Fibroblast of pulmonary artery (primary cell): ENCODE measurements at places on chromosomes 3 and 15.
A peak's percentile ranks its signal among the peaks of the same experiment; 100 is the strongest.

GRCh38 chr15:50315814-50316630 lies 39.0 kb downstream of the GABPB1 start:
- DNase-seq, result peak; percentile 73

DNA sequence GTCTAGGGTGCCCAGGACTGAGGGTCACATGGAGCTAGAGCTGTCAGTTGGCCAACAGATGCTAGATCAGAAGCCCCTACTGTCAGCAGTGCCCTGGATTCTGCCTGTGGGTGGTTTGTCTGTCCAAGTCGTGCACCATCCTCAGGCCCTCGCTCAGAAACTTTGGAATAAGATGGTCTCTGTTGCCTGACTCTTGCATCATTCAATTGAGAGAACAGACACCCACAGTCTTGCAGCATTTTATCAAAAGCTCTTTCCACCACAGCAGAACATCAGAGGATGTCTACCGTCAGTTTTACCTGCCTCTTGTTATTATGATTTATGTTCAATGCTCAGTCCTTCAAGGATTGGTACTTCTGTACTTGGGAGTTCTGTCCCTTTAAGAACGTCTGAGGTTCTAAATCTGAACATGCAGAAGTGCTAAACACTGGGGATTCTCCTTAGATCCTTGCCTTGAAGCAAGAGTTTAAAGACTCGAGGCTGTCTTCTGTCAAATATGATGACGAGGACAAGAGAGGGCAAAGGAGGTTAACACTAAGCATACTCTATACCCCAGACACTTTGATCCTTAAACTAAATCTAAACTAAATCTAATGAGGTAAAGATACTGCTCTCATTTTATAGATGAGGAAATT lies 4.8 kb downstream of the AQP9 start:
- no peak for DNase-seq

DNA sequence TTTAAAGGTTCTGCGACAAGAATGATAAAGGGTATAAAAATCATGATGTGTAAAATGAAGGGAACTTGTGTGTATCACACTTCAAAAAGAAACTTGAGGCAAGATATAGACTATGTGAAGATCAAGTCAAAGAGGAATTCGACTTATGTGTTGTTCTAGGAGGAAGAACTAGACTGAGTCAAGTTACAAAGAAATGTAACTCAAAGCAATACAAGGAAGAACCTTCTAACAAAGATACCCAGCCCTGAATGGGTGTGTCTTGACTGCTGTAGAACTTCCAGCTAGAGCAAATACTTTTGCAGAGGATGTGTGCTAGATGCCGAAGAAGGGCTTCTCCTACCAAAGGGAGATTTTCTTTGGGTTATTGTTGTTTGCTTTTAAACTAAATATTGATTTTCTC lies 2.4 kb downstream of the SLC49A4 start:
- DNase-seq, result no peak

GRCh38 chr15:91857772-91858171 lies 4.3 kb downstream of the SLCO3A1 start:
- no peak for DNase-seq

DNA sequence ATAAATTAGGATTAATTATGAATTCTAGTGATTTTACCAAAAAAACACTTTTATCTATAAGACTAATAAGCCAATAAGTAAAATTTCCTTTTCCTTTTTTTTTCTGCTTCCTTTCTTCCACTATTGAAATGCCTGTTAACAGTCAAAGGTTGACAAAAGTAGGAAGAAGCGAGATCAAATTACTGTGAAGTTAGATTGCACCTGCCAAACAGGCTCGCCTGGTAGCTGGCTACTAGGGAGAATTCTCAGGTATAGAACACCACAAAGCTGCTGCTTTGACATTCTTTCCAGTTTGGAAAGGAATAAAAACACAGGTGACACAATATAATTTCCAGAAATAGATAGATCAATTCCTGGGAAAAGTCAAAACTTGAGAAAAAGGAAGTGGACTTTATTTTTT lies 749.0 kb downstream of the NSUN3 start:
- no peak for DNase-seq

GRCh38 chr15:82709081-82709420 lies 624 bp downstream of the AP3B2 start:
- peak; percentile 3 for DNase-seq

DNA sequence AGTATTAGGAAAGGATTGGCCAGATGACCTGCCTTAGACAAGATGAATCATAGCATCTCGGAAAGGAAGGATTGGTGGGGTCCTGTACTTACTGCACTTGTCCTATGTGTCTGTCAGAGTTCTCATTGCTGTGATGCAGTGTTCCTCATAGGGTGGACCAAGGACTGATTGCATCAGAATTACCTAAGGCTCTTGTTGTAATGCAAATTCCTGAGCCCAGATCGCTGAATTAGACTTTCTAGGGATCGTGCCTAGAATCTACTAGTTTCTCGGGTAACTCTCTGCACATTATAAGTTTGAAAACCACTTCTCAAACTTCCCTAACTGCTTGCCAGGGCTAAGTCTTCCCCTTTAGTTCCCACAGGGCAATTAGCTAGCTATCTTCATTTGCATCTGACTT lies 74.9 kb upstream of the SKOR1 start:
- DNase-seq, result no peak

DNA sequence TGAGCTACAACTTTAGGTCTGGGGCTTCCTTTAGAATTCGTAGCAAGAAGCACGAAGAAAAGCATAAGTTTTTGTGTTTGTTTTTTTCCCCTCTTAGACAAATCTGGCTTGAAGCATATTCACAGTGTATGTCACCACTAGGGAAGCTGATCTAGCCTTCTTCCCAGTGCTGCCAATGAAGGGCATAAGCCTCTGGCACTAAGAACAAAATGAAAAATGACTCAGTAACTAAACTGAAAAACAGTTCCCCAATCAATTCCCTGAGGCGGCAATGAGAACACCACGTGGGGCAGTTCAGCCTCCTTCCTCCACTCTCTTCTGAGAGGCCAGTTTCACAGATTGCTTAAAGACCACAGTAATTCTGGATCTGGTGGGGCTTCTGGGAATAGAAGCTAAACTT lies 338.1 kb downstream of the GAP43 start:
- no peak for DNase-seq

GRCh38 chr3:136075218-136075808 lies 109.8 kb downstream of the PPP2R3A start:
- peak; percentile 91 for DNase-seq

DNA sequence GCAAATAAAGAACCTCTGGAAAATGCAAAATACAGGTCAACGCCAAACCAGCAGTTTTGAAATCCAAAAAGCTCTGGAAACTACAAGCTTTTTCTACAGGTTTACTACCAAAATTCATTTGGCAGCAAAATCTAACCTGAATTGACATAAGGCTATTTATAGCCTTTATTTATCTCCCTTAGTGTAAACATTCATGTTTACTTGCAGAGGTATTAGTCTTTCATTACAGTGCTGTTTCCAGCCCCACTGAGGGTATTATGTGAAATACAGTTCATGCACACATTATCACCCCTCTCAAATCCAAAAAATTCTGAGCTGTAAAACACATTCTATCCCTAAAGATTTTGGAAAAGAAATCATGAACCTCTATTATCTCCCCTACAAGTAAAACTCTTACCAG lies 7.2 kb downstream of the SKIC8 start:
- no peak for DNase-seq

DNA sequence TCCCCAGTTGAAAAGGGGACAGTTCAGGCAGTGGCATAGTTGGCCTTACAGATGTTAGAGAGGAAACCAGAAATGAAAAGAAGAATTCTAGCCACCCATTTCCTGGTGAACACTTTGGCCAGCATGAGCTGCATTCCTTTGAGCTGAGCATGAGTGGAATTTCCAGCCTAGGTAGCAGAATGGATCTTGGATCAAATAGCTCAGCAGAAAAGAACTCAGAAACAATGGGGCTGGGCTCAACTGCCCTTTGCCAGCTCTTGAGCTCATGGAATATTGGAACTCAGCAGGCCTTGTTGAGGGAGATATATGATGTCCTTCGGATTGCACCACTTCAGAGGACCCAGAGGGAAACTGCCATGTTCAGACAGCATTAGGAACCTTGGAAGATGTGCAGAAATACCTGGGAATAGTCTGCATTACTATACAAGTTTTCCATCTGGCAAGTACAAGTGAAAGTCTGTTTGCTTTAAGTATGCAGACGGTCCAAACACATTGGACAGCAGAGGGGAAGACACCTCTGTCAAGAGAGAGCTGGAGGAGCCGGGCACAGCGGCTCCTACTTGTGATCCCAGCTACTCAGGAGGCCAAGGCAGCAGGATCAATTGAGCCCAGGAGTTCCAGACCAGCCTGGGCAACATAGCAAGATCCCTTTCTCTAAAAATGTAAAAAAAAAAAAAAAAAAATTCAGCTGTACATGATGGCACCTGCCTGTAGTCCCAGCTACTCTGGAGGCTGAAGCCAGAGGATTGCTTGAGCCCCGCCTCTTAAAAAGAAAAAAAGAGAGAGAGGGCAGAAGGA lies 3.1 kb upstream of the CDV3 start:
- peak; percentile 93 for DNase-seq

- DNase-seq, result no peak
Observed at GRCh38 chr3:25775936-25776335, 7.3 kb downstream of the NGLY1 start.

DNA sequence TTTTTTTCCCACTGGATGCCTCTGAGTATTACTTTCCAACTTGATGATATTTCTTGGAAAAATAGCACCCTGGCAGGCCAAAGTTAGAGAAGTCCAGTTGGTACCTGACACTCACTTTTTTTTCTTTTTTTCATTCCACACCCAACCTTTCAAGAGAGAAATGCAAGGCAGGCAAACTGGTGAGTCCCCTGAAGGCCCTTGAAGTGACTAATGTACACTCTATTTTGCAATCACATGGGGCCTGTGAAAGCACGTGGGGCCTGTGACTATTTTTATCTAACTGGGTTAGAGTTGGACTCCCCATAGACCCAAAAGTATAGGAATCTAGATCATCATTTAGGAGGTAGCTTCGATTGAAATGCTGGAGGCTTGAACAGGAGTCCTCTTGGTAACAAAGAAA lies 316.7 kb downstream of the CHL1 start:
- no peak for DNase-seq

- DNase-seq, result no peak
Observed at GRCh38 chr3:12566976-12567375, 10.1 kb downstream of the MKRN2 start.

DNA sequence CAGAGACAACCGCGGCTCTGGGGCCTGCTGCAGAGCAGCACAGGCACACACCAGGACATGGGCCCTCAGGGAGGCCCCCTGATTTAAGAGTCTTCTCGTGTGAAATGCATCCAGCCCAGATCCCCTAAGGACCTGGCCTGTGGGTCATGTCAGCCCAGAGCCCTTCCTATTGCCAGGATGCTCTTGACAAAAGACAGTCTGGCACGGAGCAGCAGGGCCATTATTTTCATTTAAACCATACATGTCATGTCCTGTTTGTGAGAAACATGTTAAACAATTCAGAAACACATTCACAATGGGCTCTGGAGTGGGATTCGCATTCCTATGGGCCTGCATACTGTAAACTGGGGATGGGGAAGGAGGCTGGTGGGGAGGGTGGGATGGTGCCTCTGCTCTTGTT lies 367.4 kb upstream of the WNT5A start:
- DNase-seq, result no peak

DNA sequence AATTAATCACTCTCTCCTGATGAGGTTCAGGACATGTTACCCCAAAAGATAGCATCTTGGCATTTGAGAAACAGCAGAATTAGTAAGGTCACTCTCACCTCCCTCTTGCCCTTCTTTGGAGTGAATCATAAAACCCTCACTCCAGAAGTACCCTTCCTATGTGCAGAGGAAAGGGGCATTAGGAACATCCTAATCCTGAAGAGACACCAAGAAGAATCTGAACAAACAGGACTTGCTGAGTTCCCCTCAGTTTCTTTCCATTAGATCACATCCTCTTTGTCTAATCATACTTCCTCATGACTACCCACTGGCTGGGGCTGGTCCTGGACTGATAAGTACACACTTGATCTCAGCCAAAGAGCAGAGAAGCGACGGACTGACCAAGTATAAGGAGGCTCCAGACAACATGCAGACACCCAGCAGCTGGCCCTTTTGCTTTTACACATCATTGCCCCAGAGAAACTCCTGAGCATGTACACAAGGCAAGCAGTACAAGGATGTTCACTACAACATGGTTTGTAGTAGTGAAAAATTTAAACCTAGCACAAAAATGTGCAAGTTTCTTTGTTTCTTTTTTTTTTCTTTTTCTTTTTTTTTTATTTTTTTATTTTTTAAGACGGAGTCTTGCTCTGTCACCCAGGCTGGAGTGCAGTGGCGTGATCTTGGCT lies 15.0 kb upstream of the TM6SF1 start:
- peak; percentile 84 for DNase-seq

- no peak for DNase-seq
Observed at GRCh38 chr15:91320101-91320500, 220.0 kb downstream of the SV2B start.

- DNase-seq, result peak; percentile 62
Observed at GRCh38 chr3:158696618-158697017, 24.2 kb upstream of the LXN start.

DNA sequence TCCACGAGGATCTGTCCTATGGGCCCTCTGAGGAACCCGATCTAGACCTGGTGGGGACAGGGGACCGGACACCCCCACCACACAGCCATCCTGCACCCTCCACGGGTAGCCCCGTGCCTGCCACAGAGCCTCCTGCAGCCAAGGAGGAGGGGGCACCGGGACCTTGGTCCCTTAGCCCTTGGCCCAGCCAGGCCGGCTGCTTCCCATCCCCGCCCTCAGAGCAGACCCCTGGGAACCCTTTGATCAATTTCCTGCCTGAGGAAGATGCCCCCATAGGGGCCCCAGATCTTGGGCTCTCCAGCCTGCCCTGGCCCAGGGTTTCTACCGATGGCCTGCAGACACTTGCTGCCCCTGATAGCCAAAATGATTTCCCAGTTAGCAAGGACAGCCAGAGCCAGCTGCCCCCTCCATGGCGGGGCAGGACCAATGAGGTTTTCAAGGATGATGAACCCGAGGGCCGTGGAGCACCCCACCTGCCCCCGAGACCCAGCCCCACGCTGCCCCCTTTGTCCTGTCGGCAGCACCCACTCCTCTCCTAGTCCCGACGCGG lies 91.5 kb downstream of the TBC1D2B start:
- DNase-seq, result no peak

- DNase-seq, result no peak
Observed at GRCh38 chr15:42083916-42084315, 10.4 kb downstream of the PLA2G4D start.

- peak; percentile 4 for DNase-seq
Observed at GRCh38 chr3:144900366-144900765, 928.7 kb downstream of the DIPK2A start.

- DNase-seq, result no peak
Observed at GRCh38 chr15:28907338-28907960, 21.7 kb downstream of the APBA2 start.

- DNase-seq, result no peak
Observed at GRCh38 chr3:128369881-128370642, 96.6 kb downstream of the DNAJB8 start.

GRCh38 chr3:144756704-144757440 lies 785.2 kb downstream of the DIPK2A start:
- no peak for DNase-seq

DNA sequence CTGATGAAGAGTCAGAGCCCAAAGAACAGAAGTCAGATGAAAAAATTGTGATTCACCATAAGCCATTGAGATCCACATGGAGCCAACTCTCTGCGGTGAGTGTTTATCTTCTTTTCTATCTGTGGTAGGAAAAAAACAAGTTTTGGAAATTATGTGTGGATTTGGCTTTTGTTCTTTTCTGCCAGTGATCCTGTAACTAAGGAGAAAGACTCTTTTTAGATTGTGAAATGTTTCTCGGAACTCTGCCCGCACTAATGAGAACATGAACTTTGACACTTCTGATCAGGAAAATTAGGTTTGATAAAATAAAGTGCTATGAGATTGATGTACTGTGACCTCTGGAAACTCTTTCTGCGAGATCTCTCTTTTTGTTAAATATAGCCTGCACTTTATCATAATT lies 8.4 kb downstream of the ARHGEF26 start:
- DNase-seq, result no peak

GRCh38 chr3:161913786-161914389 lies 417.3 kb downstream of the OTOL1 start:
- peak; percentile 66 for DNase-seq
